ENCODE measurements at places on chromosomes 2 and 18. TPM values are rescaled to one million over a fixed set of nuclear protein-coding genes. Genes with fewer than 3 reads are reported as not detected.

The LIPG gene
- total RNA-seq = not detected

The SLC9A4 gene
- 0.11 TPM for total RNA-seq

The CHRNG gene
- total RNA-seq = not detected

The POTEI gene
- total RNA-seq = not detected

The SRD5A2 gene
- total RNA-seq = not detected

The BMP10 gene
- not detected for total RNA-seq

The ACTR1B gene
- 148 TPM for total RNA-seq

The EVX2 gene
- not detected for total RNA-seq

The CPLX4 gene
- not detected for total RNA-seq
